Spinal cord (tissue), 10 donors: ENCODE measurements at places on chromosomes 7 and 10. TPM values are rescaled to one million over a fixed set of nuclear protein-coding genes. Genes with fewer than 3 reads are reported as not detected.

CTTNBP2 gene
- 41.7 TPM for polyA plus RNA-seq

TAC1 gene
- 86.8 TPM for polyA plus RNA-seq

LRRTM3 gene
- 28.5 TPM for polyA plus RNA-seq

CCL26 gene
- polyA plus RNA-seq = not detected

FIGNL1 gene
- polyA plus RNA-seq = 18.5 TPM

CACNB2 gene
- 23.3 TPM for polyA plus RNA-seq

DNA sequence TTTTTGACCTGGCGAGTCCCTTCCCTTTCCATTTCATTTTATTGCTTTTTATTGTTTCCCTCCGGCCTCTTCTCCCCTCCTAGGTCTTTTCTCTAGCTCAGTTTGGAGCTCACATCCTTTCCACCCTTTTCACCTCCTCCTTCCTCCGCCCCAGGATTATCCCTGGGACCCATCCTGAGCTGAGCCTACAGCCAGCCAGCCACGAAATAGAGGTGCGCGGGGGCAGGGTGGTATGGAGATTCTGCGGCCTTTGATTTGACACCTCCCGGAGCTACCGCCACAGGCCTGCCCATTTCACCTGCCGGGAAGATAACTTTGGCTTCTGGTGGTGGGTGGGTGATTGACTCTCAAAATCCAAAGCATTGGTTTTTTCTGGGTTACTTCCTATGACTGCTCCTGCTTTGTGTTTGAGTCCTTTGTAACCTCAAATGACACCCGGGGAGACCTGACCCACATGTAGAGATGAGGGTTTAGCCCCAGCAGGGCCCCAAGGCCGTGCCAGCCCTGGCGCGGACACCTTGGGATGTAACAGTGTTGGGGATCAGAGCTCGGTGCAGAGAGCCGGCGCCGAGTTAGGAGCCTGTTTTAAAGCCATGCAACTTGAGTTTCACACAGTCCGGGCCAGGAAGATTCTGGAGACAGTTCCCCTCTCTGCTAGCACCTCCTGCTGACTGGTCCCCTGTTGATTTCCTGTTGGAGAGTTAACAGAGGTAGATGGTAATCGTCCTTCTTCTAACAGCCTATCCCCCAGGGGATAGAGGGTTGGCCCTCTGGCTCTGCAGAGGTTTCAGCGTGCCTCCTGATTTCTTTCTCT is 1.5 kb downstream of the DUSP5 start:
- H3K36me3 ChIP-seq = no peaks in the 10 kb centered on the region
- peak overlapping the region; percentile 43 for H3K4me3 ChIP-seq
- no peak for DNase-seq

DNA sequence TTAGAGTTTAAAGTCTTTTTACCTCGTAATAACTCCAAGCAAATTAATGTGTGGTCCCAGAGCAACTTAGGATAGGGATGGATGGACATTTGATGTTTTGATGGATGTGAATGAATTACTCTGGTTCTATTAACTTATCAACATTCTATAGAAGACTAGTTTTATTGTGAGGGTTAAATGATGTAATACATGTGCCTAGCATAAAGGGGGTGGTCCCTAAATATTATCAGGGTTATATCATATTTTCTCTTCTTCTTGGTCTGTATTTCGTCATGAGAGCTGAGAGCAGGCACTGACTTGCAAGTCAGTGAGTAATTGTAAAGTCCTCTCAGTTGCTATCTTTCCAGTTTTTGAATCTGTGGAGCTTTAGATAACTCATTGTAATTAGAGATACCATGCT is 219.3 kb downstream of the GATA3 start:
- H3K27ac ChIP-seq = no peak overlapping the region
- no peaks in the 10 kb centered on the region for H3K4me1 ChIP-seq
- H3K4me3 ChIP-seq = no peak overlapping the region
- no peaks in the 10 kb centered on the region for H3K36me3 ChIP-seq

DNA sequence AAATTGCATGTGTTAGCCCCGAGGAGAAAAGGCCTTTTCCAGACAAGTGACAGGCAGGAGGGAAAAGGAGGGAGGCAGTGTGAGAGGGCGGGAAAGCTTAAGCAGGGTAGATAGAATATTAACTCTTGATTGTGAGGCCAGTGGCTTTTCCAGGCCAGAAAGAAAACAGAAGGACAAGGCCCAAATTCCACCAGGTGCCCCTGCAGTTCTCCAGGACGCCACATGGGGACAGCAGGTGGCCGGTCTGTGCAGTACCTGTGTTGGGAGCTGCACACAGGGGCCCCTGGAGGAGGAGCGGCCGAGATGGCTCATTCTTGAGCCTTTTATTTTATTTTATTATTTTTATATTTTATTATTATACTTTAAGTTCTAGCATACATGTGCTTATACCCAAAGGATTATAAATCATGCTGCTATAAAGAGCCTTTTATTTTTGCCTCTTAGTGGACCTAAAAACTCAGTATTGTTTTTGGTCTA is 141.3 kb upstream of the KLF14 start:
- H3K36me3 ChIP-seq = peaks cover 5% of the 10 kb centered on the region
- H3K27ac ChIP-seq = no peak overlapping the region
- no peak overlapping the region for H3K4me3 ChIP-seq
- no peak for DNase-seq
- peaks cover 3% of the 10 kb centered on the region for H3K4me1 ChIP-seq

DNA sequence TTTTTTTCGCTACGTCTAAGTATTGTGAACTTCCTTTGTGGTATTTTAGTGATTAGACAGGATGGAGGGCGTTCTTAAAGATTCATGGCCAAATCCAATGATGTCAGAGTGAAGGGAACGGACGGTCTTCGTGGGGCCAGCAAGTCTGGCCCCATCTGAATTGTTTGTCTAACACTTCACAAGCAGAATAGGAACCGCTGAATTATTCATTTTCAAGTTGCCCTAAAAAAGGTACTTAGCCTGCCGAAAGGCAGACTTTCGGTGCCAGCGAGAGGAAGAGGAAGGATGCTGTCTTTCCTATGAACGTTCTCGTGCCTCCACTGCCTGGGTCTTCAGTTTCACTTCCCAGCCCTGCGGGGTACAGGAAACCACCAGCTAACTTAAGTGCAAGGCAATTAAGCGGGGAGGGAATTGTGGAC is 145.7 kb upstream of the SH2B2 start:
- peaks cover 6% of the 10 kb centered on the region for H3K36me3 ChIP-seq
- H3K27me3 ChIP-seq = no peaks in the 10 kb centered on the region
- H3K4me1 ChIP-seq = peaks cover under 1% of the 10 kb centered on the region
- no peak for DNase-seq
- no peak overlapping the region for H3K27ac ChIP-seq
- H3K4me3 ChIP-seq = no peak overlapping the region

DNA sequence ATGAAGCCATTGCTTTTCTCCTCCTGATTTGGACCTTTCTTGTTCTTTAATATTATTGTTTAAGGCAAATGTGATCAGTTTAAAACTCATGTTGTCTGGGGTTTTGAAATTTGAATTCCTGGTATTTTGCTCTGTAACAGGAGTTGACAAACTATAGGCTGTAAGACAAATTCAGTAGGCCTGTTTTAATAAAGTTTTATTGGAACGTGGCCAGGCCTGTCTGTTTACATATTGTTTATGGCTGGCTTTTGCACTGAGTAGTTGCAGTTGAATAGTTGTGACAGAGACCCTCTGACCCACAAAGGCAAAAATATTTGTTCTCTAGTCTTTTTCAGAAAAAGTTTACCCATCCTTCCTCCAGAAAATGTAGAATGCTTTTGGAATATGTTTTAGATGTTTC is 29.8 kb downstream of the STARD3NL start:
- H3K4me1 ChIP-seq = no peaks in the 10 kb centered on the region
- H3K4me3 ChIP-seq = no peak overlapping the region
- DNase-seq = no peak
- no peak overlapping the region for H3K27ac ChIP-seq

- peaks cover 2% of the 10 kb centered on the region for H3K4me1 ChIP-seq
- H3K27me3 ChIP-seq = no peaks in the 10 kb centered on the region
- no peak for DNase-seq
- no peaks in the 10 kb centered on the region for H3K36me3 ChIP-seq
- no peak overlapping the region for H3K4me3 ChIP-seq
Measured at GRCh38 chr10:75342397-75342796, 59.2 kb downstream of the ZNF503 start.

- peaks cover 8% of the 10 kb centered on the region for H3K27me3 ChIP-seq
- no peaks in the 10 kb centered on the region for H3K36me3 ChIP-seq
- peaks cover 6% of the 10 kb centered on the region for H3K4me1 ChIP-seq
- DNase-seq = no peak
Measured at GRCh38 chr7:101622609-101623173, 6.4 kb downstream of the MYL10 start.

- H3K36me3 ChIP-seq = peaks cover 9% of the 10 kb centered on the region
- no peak overlapping the region for H3K27ac ChIP-seq
- no peak overlapping the region for H3K4me3 ChIP-seq
- no peak for DNase-seq
Measured at GRCh38 chr7:71787513-71787912, 624.6 kb downstream of the CALN1 start.

- no peaks in the 10 kb centered on the region for H3K4me1 ChIP-seq
- H3K36me3 ChIP-seq = no peaks in the 10 kb centered on the region
- no peaks in the 10 kb centered on the region for H3K27me3 ChIP-seq
- DNase-seq = no peak
- H3K4me3 ChIP-seq = no peak overlapping the region
Measured at GRCh38 chr7:31526864-31527263, 13.0 kb downstream of the ITPRID1 start.

GRCh38 chr7:12127455-12127854 is 83.6 kb upstream of the TMEM106B start:
- H3K4me3 ChIP-seq = no peak overlapping the region
- no peak for DNase-seq
- no peaks in the 10 kb centered on the region for H3K36me3 ChIP-seq
- H3K27me3 ChIP-seq = no peaks in the 10 kb centered on the region
- no peak overlapping the region for H3K27ac ChIP-seq

GRCh38 chr10:5656737-5657579 is 9.4 kb downstream of the ASB13 start:
- H3K27ac ChIP-seq = no peak overlapping the region
- DNase-seq = no peak
- H3K36me3 ChIP-seq = peaks cover 20% of the 10 kb centered on the region
- H3K4me1 ChIP-seq = peaks cover 8% of the 10 kb centered on the region
